Stimulated activated CD8-positive, alpha-beta memory T cell treated with anti-CD3 and anti-CD28 coated beads, Interleukin-4, amount 100 ng/mL, for 4 hours (primary cell): ENCODE measurements at places on chromosomes 12 and 14.

DNA sequence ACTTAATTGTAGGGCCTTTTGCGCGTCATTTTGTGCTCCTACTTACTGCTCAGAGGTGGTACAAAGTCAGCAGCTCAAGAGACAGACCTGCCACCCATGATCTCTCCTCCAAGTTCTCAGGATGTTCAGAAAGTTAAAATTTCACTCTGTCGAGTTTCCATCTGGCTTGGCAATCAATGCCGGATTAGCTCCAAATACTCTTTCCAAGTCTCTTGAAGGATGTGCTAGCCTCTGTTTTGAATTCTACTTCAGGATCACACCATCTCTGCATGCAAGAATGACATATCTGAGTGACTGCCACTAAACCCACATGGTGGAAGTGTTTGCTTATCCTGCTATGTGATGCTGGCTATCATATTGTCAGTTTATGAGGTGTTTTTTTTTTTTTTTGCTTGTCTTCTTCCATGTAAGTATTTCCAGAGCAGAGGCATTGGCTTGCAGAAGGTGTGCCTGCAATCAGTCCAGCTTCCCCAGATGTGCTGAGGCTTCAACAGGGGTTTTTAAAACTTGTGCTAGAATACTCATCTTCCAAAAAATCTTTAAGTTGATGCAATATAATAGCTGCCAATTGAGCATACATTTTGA is 125.6 kb downstream of the RGS6 start:
- DNase-seq: no peak

GRCh38 chr12:65209655-65210043 is 40.3 kb downstream of the LEMD3 start:
- DNase-seq: no peak

GRCh38 chr14:106286697-106287290 is 760.4 kb downstream of the TMEM121 start:
- no peak for DNase-seq

DNA sequence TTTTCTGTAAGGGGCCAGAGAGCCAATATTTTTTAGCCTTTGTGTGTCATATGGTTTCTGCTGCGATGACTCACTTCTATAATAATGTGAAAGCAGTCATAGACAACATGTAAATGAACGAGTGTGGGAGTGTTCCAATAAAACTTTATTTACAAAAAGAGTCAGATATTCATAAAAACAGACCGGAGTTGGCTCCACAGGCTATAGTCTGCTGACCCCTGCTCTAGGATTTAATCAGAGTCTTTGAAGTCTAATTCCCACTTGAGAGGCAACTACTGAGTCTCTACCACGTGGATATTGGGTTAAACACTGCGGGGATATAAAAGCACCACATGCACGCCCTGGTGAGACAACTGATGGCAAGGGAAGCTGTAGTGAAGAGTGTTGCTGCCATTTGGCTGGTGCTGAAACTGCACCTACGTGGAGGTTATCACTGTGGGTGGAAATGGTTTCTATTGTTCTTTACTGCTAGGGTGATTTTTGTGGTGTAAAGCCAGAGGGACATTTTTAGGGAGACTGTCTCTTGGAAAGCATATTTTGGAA is 3.6 kb upstream of the NINJ2 start:
- DNase-seq: no peak

DNA sequence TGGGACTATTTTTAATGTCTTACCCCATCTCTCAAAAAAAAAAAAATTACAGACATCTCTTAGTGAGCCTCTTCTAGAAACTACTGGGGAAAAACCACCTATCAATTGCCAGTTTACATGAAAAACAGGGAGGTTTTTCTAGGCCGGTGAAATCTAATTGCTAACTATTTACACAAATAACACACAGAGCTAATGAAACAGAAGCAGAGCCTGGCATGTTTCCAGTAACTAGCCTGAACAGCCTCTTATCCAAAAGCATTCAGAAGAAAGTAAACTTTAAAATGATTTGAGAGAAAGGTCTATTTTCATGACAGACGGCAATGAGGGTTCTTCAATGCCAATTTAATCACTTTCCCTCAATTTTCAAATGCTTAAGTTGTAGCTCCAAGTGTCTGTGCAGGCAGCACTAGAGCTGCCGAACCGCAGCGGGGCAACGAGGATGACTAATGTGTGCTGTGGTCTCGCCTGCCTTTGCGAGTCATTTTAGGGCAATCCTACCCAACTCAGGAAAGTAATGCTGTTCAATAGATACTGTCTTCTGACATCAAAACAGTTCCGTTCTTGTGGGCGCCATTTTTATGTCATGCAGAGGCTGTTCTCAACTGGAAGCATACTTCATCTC is 84.6 kb downstream of the SETD3 start:
- no peak for DNase-seq

DNA sequence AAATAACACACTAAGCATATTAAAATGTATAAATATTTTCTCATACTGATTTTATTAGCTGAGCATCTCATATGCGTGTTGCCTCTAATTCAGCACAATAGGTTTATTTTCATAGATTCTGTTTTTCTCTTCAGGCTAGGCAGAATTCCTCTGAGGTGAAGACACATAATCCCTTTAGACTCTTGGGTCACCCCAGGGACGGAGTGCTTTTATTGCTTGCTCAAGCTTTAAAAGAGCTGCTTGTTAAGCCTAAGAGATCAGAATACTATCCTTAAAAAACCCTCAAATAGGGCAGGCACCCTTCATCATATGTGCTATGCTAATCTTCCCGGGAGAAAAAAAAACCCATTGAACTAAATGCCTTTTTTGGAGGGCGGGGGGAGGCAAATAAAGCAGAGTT is 390.1 kb downstream of the KCNH5 start:
- no peak for DNase-seq

DNA sequence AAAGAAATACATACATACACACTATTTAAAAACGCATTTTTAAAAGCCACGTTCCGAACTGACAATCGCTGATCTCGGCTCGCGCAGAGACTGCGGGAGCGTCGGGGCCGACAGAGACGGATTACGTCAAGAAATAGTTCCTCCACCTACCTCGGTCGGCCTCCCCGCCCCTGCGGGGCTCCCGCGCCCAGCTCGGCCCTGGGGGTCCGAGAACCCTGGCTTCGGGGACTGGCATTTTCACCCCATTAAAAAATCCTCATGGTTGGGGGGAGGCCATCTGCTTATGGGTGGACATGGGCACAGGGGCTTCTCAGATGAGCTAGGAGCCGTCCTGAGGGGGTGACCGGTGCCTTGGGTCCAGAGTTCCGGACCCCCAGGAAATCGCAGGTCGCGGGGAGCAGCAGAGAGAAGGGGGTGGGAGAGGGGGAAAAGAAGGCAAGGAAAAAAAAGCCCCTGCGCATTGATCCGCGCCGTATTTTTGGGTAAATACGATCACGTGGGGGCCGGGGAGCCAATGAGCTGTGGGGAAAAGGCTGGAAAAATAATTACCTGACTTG is 324 bp upstream of the HOXC9 start:
- DNase-seq: no peak
